GM06990 (cell line): ENCODE measurements at places on chromosomes 16 and 17.

GRCh38 chr16:17885659-17886207 lies 415.0 kb upstream of the XYLT1 start:
- DNase-seq, result no peak

DNA sequence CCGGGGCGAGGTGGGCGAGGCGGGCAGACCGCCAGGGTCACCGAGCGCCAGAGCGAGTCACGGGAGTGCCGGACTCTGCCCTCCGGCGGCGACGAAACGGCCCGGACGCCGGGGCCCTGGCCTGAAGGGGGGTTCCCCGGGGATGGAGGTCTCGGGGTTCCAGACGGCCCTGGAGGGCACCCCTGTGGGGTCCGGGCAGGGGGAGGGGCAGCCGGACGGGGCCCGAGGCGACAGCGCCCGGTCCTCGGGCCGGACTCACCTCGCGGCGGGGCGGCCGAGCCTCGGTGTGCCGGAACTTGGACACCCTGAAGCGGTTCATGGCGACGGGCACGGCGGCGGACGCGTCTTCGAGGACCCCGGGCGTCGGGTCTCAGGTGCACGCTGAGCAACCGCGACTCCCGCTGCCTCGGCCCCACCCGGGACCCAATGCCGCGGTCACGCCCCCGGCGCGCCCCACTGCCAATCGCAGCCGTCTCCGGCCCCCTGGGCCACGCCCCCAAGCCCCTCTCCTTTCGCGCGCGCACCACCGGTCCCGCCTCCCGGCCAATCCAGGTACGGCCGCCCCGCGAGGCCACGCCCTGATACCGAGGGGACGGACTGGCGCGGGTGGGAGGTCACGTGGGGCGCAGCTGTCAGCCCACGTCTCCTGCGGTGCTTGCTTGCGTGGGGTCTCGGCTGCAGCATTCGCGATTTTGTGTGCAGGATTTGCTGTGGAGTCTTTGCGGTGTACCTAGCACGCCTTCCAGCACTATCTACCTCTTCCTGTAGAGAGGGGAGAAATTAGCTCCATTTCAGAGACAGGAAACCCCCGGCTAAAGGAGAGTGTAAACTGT lies at the start of gene CORO7:
Gene CORO7 (minus strand): TSS at position 397 of the 833 bp plus-strand sequence. CDS start 78 bp downstream, at position 319.
- DNase-seq, result peak; percentile 97

DNA sequence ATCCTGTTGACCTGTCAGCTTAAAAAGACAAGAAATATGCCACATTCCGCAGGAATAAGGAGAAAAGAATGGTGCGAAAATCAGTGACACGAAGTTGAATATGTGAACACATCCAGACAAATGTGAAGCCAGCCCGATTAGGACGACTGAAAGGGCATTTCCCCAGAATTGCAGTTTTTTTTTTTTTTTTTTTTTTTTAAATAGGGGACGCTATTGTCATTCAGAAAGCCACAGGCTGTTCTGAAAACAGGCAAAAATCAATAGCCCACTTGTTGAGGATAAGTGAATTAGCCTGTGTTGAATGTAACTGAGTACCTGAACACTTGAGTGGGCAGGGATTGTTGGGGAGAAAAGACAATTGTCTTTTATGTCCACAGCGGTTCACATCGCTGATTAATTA lies 507.1 kb downstream of the WWOX start:
- DNase-seq, result no peak

- DNase-seq, result no peak
Measured at GRCh38 chr17:79252886-79253285, 178.3 kb downstream of the ENGASE start.

DNA sequence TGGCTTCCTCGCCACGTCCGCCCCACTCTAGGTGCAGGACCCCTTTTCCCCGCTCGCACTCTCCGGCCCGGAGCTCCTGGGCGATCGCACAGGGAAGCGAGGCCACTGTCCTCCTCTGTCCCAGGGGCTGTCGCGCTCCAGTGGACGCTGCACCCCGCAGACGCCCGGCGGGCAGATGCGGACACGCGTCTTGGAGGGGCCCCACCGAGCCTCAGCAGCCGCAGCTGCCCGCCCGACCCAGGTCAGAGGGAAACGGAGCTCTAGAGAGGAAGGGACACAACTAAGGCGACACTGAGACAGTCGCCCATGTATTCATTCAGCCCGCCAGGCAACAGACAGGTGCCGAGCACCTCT lies 726 bp upstream of the SLC13A5 start:
- DNase-seq, result no peak

DNA sequence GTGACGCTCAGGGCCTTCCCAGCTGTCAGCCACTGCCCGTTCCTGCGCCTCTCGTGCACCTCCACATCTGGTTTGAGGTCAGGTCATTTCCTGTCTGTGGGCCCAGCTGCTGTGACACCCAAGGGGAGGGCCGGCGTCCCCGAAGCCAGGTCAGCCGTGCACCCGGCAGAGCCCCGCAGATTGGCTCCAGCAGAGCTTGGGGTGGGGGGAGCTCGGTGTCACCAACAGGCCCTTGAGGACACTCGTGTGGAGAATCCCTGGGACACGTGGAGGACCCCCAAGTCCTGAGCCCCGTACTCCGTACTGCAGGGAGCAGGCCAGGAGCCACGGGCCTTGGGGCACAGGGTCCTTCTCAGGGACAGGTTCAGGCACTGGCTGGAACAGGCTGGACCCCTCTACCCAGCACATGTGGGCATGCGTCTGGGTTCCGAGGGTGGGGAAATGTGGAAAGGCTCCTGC lies 4.8 kb downstream of the SPATA2L start:
- peak; percentile 66 for DNase-seq

DNA sequence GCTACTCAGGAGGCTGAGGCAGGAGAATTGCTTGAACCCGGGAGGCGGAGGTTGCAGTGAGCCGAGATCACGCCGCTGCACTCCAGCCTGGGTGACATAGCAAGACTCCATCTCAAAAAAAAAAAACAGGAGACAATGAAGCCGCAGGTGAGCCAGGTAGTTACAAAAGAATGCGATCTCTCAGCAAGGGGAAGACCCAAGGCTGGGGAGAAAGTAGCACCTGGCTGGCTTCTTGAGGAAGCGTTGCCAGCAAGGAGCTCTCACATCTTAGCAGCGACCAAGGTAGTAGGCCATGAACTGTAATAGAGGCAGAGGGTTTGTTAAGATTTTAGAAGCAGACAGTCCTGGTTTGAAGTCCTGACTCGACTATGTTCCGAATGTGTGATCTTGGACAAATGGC lies 175.0 kb downstream of the AIPL1 start:
- DNase-seq, result no peak

GRCh38 chr17:21289902-21290571 lies 5.5 kb downstream of the MAP2K3 start:
- DNase-seq, result no peak

GRCh38 chr16:50801036-50801435 lies 59.1 kb downstream of the CYLD start:
- no peak for DNase-seq

- DNase-seq, result no peak
Measured at GRCh38 chr17:28507567-28508203, 1.5 kb downstream of the FOXN1 start.

DNA sequence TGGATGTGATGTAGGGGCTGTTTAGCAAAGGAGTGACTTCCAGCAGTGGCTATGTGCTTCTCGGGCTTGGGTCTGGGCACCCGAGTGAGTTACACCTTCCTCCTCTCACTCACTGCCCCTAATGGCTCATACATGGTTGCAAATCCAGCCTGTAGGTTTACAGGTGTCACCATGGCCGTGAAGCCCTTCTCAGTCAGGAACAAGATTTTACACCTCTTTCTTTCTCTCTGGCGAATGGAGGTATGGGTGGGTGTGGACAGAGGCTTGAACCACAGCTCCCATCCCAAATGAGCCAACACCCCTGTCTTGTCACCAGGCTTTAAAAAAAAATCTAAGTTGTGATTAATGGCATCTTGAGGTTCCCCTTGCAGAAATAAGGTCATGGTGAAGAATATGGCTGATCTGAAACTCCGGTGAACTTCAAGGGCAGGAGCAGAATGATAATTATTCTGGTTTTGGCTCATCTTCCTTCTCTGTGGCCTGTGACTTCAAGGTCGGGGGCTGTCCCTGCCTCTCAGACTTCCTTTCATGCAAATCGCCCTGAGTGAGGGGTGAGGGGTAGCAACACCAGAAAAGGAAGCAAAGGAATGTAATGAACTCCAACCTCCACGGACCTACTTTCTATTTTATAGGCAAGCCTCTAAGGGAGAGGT lies 331.2 kb downstream of the MAF start:
- DNase-seq, result peak; percentile 58

GRCh38 chr17:62322313-62322712 lies 58.0 kb upstream of the EFCAB3 start:
- DNase-seq, result no peak

DNA sequence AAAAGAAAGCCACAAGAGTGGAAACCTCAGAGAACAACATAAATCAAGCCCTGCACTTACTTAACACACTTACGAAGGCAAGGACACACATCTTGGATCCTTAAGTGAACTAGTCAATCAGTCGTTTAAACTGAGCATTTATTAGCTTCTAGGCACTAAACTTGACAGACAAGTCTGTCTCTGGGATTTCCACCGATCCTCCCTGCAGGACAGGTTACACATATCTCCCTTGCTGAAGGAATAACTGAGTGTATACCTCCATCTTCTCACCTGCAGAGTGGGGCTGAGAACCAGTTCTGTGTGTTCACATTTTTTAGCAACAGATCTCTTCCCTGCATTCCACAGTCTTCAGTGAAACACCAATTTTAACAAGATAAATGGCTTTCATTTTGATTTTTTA lies 8.9 kb downstream of the GP2 start:
- no peak for DNase-seq

- DNase-seq, result no peak
Measured at GRCh38 chr17:78184351-78184750, 2.5 kb downstream of the TK1 start.

DNA sequence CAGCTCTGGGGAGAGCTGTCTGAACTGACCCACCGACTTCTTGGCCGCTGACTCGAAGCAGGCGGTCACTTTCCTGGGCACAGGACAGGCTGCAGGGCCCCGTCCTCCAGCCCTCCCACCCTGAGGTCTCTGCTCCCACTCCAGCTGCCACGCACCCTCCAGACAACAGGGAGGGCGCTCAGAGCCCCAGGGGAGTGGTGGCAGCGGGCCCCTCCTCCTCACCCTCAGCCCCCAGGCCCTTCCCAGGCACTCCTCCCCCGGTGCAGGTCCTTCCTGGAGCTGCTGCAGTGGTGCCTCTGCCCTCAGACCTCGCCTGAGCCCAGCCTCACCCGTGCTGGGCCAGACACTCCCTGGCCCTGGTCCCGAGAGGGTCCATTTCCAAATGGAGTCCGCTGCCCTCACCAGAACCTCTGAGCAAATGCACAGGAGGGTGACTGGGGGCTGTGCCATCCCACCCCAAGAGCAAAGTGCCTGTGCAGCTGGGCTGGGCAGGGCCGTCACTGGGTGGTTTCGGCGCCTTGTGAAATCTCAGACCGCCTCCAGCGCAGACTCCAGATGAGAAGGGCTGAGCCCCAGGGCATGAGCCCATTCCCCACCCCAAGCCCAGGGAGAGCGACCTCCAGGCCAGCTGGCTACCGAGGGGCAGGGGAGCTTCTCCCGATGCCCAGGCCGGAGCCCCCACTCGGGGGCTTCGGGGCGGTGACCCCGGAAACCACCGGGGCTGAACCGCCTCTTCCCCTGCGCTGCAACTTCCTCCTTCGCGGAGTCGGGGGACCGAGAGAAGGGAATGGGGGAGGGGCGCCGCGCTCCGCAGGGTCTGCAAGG lies 717 bp downstream of the CYBA start:
- DNase-seq, result peak; percentile 71

- no peak for DNase-seq
Measured at GRCh38 chr16:22622703-22623102, 112.0 kb downstream of the NPIPB5 start.

DNA sequence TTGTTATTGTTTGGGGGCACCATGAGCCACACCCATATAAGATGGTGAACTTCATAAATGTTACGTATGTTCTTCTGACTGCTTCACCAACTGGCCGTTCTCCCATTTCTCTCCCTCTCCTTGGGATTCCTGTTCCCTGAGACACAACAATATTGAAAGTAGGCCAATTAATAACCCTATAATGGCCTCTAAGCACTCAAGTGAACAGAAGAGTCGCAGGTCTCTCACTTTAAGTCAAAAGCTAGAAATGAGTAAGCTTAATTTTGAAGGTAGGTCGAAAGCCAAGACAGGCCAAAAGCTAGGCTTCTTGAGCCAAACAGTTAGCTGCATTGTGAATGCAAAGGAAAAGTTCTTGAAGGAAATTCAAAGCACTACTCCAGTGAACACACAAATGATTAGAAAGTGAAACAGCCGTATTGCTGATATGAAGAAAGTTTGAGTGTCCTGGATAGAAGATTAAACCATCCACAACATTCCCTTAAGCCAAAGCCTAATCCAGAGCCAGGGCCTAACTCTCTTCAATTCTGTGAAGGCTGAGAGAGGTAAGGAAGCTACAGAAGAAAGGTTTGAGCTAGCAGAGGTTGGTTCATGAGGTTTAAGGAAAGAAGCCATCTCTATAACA lies 25.8 kb downstream of the HLF start:
- DNase-seq, result no peak

DNA sequence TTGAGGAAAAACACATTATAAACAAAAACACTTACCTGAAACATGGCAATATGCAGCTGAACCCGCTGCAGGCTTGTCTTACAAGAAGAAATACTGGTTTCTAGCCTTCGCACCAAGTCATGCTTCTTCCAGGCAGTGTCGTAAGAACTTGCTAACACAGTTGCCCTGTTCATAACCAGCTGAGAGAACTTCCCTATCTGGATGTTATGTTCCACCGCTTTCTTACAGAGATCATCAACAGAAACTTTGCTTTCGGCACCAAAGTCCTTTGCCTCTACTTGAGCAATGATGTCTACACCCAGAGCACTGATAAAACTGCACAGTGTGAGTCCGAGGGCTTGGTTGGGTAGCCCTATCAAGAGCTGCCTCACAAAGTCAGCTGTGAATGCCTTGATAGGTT lies 27.9 kb upstream of the ARL6IP1 start:
- DNase-seq, result no peak

GRCh38 chr16:26531290-26531730 lies 535.4 kb upstream of the C16orf82 start:
- no peak for DNase-seq

GRCh38 chr16:79363484-79363883 lies 237.1 kb downstream of the MAF start:
- DNase-seq, result no peak

DNA sequence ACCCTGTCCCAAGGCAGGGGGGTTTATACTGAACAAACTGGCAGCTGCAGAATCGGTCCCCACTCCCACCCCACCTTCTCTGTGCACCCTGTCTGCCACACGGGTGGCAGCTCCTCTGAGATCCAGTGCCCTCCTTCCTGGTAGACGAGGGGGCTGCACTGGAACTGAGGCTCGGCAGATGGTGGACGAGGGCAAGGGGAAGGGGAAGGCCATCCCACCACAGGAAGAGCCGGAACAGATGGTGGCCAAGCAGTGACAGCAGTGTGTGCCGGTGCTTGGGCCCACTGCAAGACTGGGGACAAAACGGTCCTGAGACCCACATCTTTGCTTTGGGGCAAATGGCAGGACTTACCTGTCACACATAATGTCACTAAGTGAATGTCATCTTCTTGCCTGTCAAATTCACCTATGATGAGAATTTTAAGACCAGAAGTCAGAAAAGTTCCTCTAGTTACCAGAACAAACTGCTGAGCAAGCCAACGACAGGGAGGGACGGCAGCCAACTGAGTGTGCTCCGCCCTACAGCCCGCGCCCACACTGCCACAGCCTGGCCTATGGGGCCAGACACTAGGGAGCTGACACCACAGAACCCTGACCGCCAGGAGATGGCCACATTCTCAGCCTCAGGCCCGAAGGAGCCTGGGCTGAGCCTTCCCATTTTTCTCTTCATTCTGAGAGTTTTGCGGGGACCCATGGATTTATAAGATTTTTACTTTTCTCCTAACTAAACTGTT lies 14.4 kb downstream of the NTAN1 start:
- no peak for DNase-seq

GRCh38 chr17:43875476-43876147 lies 28.6 kb downstream of the CD300LG start:
- no peak for DNase-seq

- no peak for DNase-seq
Measured at GRCh38 chr16:88855736-88856121, 1.0 kb downstream of the GALNS start.
